Left lung (tissue), 14 donors: ENCODE measurements at places on chromosomes 5 and 9. TPM values are rescaled to one million over a fixed set of nuclear protein-coding genes. Genes with fewer than 3 reads are reported as not detected.
A peak's percentile ranks its signal among the peaks of the same experiment; 100 is the strongest.

Gene PCDHGA5
- polyA plus RNA-seq, result 4.3 TPM

DNA sequence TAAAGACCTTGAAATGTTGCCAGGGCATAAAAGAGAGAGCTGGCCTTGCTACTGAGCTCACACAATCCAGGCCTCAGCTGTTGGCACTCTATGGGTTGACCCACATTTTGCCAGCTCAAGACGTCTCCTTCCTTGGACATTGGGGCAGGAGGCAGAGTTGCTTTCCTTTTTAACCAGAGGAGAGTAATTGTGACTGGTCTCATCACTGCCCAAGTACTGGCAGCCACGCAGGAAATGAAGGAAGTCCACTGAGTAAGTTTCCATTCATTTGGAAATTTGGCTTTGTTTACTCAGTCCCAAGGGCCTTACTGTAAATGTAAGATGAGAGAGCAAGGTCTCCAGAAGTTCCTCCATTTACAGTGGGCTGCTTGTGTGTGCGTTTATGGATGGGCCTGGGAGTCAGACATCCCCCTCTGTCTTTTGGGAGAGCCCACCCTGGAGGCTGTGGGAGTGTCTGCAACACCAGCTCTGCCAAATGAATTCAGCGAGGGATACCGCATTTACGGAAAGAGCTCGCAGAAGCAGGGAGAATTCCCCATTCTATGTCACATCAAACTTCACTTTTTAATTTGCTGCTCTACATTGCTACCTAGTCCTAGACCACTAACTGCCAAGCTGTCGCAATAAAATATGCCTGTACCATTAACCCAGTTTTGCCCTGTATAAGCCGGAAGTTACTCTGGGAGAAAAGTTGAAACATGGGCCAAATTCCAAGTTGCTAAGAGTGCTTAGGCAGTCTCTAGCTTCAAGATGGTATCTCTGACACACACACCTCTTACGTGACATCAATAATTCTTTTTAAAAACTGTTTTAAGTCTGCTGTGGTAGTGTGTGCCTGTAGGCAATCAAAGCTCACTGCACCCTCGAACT lies 24.5 kb upstream of the PDZD2 start:
- DNase-seq, result peak; percentile 18

GRCh38 chr5:144731786-144732185 lies 561.1 kb downstream of the KCTD16 start:
- no peak for DNase-seq

GRCh38 chr5:169050636-169051035 lies 250.3 kb downstream of the SLIT3 start:
- no peak for DNase-seq

DNA sequence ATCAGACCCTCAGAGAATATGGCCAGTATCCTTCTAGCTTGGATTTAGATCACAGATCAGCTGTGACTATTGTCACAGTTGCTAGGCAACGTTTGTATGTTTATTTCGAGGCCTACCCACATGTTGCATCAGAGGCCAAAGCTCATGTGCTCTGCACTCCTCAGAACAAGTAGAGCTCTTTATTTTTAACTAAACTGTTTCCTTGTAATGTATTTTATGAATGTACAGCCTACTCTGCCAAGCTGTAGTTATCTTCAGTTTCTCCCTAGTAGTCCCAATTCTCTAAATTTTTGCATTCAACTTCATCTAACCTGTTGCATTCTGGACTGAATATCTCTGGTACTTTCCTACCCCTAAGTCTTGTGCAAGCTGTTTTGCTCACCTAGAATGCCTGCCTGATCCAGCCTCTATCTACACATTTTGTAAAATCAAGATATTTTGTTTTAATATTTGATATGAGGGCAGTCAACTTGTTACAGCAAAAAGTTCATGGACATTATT lies 52.8 kb downstream of the CAST start:
- DNase-seq, result peak; percentile 81

DNA sequence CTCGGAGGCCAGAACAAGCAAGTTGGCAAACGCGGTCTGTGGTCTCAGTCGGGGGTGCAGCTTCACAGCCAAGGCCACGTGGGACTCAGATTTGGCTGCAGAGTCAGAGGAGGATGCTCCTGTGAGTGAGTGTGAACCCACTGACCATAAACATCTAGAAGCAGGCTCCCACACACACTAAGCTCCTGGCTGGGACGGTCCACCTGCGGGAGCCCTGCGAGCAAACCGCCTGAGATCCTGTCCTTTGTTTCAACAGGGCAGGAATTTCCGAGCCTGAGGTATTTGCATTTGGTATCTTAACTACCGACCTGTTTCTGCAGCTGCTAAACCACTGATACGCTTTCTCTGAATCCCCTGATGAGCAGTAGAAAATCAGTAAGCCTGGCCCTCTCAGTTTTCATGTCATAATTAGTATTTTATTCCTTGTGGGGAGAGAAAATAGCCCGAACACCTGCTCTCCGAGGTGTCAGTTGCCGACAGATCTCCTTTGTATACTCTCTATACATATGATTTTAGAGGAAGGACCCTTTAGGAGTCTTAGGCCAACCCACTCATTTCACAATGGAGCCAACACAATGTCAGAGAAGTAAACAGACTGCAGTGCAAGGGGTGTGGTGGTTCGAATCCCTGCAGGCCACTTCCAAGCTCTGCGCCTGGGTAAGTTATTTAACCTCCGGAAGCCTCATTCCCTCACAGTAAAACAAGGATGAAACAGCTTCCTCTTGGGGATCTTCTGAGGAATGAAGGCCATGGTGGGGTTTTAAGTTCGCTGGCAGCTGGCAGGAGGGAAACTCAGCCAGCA lies 40.9 kb upstream of the PWWP2A start:
- DNase-seq, result no peak

GRCh38 chr9:136432591-136432990 lies 7.1 kb downstream of the INPP5E start:
- no peak for DNase-seq

GRCh38 chr9:103941104-103941503 lies 153.0 kb upstream of the SMC2 start:
- DNase-seq, result peak; percentile 20

Gene CCL27
- polyA plus RNA-seq, result 0.77 TPM

GRCh38 chr5:40515476-40515875 lies 164.2 kb upstream of the PTGER4 start:
- DNase-seq, result no peak

DNA sequence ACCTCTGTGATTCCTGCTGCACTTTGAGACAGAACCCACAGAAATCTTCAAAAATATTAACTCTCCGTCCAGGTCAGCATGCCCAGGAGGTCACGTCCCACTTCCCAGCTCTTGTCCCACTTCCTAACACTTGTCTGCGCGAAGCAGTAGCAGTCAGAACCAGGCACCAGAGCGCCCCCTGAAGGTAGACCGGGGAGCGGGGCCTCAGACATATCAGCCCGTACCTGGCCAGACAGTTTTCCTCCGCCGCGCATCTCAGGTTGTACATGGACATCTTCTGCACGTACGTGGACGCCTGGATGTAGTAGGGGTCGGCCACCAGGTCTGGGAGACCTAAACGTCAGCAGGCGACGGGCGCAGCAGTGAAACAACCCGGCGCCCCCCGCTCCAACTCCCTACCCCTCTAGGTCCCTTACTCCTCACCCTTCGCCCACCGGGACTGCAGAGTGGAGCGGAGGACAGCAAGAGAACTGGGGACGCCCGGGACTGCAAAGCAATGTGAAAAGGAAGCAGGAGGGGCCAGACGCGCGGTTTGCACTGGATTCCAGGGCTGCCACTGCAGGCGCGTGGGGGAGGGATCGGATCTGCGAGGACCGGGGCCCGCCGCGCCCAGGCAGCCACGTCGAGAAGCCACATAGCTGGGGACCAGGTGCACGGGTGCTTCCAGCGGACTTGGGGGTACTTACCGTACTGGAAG lies 1.2 kb downstream of the LOX start:
- DNase-seq, result peak; percentile 86

DNA sequence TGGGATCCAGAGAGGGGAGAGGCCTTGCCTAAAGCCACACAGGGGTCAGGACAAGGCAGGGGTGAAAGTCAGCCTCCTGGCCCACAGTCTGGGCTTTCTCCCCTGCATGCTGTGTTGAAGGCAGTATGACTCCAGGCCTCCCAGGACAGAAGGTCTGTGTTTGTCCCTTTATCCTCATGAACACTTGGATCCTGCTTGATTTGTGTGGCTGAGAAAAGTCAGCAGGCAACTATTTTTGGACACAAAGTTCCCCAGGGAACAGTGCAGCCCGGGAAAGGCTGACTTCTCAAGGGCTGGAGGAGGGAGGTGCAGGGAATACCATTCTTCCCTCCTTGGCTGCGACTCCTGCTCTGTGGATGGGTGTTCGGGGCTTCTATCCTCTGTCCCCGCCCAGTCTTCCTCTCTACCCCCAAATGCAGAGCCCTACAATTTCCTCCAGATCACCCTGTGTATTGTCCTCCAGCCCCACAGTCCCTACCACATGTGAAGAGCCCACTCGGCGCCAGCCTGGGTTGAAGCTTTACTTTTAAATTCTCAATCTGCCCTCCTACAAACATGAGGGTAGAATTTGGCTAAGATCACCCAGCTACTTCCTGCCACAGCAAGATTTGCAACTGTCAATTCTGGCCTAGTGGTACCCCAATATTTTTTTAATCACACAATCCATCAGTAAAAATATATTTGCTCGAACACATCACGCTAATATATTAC lies 4.1 kb downstream of the AKNA start:
- no peak for DNase-seq

Gene MAMDC2
- polyA plus RNA-seq, result 7.9 TPM

- DNase-seq, result no peak
Measured at GRCh38 chr5:132673939-132674630, at the start of gene IL4. IL4 (plus strand) TSS chr5:132673989; CDS start chr5:132674051, 62 bp downstream.

GRCh38 chr5:151156507-151157420 lies 815 bp downstream of the ANXA6 start:
- no peak for DNase-seq

DNA sequence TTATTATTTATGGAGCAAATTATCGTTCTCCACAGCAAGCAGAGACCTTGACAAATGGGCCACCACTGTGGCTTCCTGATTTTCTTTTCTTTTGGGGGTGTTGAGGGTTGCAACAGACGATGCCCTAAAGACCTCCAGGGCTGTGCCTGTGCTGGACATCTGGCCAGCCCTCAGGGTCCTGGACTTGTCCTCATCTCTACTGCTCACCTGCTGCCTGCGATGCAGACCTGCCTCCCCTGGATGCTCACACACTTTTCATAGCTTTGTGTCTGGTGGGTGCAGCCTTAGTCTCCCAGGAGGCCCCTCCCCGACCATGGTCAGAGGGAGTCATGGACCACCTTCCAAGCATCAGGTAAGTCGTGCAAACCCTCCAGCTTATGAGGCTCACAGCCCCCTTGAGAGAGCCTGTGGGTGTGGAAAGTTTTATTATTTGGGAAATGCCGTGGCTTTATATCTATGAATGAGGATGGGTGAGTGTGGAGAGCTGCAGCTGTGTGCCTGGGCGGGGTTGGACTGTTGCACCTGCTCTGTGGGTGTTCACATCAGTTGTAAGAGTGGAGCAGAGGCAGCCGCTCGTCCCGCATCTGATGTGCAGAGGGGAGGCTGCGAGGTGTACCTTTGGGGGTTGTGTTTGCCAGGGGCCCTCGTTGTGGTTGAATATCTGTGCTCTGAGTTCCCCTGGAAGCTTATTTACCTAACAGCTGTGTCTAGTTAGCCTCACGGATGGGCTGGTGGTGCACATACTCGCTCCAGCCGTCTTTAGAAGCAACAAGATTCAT lies 126.3 kb upstream of the IRX4 start:
- DNase-seq, result no peak

Gene LCN12
- polyA plus RNA-seq, result 20.9 TPM
